Activated CD4-positive, CD25-positive, alpha-beta regulatory T cell (primary cell): ENCODE measurements at places on chromosomes 16 and 17.

GRCh38 chr16:65271996-65272395 lies 150.1 kb upstream of the CDH11 start:
- DNase-seq, result no peak

DNA sequence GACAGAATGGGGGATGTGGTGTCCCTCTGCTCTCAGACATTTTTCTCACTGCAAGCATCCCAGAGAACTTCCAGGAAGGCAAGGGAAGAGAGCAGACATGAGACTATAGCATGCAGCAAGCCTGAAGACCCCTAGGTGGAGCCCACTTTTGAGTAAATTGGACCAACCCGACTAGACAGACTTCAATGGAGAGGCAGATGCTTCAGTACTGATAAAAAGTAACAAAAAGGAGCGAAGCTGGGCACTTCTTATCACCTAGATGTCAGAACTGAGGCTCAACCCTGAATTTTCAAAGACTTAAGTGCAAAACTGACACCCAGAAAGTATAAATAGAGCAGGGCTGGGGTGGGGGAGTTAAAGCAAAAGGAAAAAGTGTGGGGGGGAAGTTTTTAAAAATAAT lies 130.8 kb downstream of the PMP22 start:
- DNase-seq, result no peak

GRCh38 chr17:66405836-66406677 lies 103.6 kb downstream of the PRKCA start:
- no peak for DNase-seq

DNA sequence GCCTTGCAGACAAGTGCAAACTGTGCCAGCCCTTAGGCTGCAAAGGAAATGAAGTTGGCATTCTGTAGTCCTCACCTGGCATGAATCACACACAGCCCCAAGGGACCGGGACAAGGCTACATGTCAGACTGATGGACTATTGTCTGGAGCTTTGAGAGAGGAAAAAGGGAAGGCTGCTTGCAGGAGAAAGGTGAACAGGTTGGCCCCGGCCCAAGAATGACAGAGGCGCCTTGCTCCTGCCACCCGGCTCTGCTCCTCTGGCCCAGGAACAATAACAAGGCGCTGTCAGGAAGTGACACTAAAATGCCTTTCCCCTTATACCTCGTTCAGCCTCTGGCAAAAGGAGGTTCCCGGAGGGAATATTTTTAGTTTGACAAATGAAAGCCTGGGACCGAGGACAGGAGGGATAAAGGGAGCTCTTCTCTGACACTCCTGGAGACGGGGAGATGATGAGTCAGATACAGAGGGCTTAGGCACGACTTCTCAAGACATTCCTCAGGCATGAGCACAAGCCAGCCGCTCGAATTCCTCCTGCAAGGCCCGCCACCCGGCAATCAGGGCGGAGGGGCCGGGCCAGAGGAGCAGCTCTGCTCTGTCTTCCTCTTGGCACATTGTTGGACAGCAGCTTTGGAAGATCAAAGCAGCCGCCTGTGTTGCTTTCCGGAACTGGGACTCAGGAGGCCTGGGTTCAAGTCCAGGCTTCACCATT lies 105.8 kb downstream of the NOG start:
- DNase-seq, result no peak

DNA sequence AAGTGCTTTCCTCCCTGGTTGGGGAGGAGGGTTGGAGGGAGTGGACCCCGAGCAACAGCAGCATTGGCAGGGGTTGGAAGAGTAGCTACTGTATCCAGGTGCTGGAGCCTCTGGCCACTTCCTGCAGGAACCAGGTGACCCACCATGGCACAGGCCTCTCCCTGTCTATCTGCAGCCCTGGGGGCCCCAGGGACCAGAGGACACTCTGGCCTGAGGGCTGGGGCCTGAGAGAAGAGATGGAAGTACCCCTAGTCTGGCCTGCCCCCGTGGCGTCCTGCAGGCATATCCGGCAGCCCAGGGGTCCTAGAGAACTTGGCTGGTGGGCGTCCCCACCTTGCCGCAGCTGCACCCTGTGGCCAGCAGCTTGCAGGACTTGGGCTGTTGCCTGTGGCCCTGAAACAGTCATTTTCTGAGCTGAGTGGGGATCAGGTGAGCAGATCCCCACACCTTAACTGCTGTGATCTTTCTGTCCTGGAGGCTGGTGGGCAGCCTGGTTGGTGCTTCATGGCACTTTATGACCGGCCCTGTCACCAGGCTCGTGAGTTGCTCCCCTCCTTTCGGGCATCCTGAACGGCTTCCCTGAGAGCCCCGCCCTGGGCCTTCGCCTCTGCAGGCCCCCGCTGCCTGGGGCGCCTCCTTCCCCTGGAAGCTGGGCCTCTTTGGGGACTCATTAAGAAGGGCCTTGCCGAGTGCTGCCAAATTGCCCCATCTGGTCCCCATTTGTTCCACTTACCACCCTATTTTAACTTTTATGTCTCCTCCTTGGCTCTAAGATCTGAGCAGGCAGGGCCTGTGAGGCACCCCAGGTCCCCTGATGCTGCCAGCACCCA lies 298.6 kb downstream of the SEC14L1 start:
- no peak for DNase-seq

DNA sequence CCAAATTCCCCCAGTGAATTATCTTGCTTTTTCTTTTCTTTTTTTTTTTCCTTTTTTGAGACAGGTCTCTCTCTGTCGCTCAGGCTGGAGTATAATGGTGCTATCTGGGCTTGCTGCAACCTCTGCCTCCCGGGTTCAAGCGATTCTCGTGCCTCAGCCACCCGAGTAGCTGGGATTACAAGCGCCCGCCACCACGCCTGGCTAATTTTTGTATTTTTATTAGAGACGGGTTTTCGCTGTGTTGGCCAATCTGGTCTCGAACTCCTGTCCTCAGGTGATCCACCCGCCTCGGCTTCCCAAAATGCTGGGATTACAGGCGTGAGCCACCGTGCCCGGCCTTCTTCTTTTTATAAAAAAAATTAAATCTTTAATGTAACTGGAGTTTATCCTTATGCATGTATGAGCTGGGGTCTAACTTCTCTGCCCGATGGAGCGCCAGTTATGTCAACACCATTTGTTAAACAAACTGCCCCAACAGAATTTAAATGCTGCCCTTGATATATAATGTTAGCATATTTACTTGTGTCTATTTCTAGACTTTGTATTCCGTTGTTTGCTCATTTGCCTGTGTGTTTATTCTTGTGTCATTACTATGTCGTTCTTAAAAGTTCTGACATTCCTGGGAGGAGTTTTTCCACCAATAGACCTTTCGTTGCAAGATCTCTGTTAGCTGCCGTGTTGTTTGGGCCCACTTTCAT lies 535 bp upstream of the AURKB start:
- no peak for DNase-seq

- DNase-seq, result no peak
Observed at GRCh38 chr17:17701112-17701511, 19.9 kb downstream of the RAI1 start.

- DNase-seq, result no peak
Observed at GRCh38 chr17:30519707-30520106, 42.5 kb downstream of the GOSR1 start.

DNA sequence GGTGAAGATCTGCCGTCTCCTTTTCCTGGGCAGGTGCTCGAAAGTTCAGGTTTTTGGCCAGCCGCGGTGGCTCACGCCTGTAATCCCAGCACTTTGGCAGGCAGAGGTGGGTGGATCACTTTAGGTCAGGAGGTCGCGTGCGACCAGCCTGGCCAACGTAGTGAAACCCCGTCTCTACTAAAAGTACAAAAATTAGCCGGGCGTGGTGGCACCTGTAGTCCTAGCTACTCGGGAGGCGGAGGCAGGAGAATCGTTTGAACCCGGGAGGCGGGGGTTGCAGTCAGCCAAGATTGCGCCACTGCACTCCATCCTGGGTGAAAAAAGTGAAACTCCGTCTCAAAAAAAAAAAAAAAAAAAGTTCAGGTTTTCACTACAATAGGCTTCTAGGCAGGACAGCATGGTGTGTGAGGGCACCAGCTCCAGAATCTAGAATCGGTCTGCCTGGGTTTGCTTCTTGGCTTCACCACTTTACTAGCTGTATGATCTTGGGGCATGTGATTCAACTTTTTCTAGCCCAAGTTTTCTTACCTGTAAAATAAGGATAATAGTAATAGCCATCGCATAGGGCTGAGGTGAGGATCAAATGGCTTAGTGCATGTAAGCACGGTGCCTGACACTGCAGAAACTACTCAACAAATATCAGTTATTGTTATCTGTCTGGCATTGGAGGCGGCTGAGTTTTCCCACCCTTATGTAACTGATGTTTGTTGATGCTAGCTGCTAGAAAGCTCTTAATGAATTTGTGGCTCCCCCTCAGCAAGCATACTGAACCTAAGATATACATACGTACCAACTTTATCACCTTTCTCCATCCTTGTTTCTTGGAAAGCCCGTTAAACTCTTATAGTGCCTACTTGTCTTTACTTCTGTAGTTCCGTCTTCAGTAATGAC lies 1.3 kb downstream of the PSMD12 start:
- no peak for DNase-seq

- no peak for DNase-seq
Observed at GRCh38 chr16:21239646-21240045, 6.1 kb downstream of the ANKS4B start.

DNA sequence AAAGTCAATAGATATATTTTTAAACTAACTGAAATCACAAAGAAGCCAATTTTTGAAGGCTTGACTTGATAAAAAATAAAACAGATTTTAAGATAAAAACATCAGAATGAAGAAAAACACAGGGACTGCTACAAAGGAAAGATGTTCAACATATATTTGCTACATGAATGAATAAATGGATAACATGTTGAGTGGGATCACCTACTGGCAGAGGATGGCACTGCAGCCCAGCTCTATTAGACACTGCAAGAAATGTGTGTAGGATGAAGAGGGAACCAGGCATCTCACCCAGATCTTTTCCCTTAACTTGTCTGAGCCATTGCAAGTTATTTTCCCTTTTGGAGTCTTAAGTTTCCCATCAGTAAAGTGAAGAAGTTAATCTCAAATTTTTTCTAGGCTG lies 4.2 kb downstream of the AIPL1 start:
- DNase-seq, result no peak

GRCh38 chr17:33697557-33697956 lies 404.5 kb upstream of the ASIC2 start:
- DNase-seq, result no peak

- no peak for DNase-seq
Observed at GRCh38 chr16:81551821-81552304, 107.3 kb downstream of the CMIP start.

GRCh38 chr16:66335704-66336329 lies 30.7 kb upstream of the CDH5 start:
- DNase-seq, result no peak

GRCh38 chr16:20676837-20677236 lies 20.6 kb downstream of the ACSM1 start:
- DNase-seq, result no peak

DNA sequence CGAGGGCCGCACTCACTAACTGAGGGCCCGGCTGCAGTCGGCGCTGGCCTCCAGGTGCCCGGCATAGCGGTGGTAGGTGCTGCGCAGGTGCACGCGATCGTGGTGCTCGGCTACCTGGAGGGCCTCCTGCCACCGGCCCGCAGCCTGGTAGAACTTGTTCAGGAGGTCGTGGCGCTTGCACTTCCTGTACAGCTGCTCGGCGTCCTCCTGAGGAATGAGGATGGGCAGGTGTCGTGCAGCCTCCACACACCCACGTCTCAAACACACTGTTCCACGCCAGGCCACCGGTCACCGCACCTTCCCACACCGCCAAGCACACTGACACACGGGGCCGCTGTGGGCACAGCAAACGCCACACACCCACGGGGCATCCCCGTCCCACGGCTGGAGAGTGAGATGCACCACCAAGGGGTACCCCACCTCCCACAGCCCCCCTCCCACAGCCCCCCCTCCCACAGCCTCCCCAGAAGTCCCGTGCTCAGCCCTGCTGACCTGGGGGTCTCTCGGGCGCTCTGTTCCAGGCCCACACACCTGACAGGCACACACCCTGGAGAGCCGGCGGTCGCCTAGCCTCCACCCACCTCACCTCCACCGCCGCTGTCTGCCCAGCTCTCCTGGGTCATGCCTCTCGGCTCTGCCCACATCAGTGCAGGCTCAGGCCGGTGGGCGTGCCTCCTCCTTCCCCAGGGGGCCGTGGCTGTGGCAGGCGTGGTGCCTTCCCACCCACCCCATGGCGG lies 7.4 kb upstream of the TMEM204 start:
- DNase-seq, result no peak

- DNase-seq, result no peak
Observed at GRCh38 chr17:332558-333322, 19.9 kb downstream of the RPH3AL start.

- no peak for DNase-seq
Observed at GRCh38 chr17:39794249-39794970, 56.7 kb downstream of the GRB7 start.

- DNase-seq, result no peak
Observed at GRCh38 chr17:33438139-33438538, 145.0 kb upstream of the ASIC2 start.

DNA sequence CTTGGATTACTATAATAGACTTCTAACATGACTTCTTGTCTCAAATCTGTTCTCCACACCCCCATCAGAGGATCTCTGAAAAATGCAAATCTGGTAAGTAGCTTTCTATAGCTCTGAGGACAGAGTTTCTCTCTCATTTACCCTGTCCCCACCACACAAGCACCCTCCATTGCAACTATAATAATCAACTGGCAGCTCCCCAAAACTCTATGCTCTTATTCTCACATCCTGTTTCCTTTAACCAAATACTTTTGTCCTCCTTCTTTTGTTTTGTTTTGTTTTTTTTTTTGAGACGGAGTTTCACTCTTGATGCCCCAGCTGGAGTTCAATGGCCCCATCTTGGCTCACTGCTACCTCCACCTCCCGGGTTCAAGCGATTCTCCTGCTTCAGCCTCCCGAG lies 73.4 kb downstream of the HELZ start:
- no peak for DNase-seq

- DNase-seq, result no peak
Observed at GRCh38 chr17:81854974-81855774, 5.2 kb downstream of the P4HB start.

GRCh38 chr16:88700636-88701482 lies 5.3 kb downstream of the RNF166 start:
- DNase-seq, result peak; percentile 88

- no peak for DNase-seq
Observed at GRCh38 chr17:60335289-60335688, 56.6 kb downstream of the USP32 start.

DNA sequence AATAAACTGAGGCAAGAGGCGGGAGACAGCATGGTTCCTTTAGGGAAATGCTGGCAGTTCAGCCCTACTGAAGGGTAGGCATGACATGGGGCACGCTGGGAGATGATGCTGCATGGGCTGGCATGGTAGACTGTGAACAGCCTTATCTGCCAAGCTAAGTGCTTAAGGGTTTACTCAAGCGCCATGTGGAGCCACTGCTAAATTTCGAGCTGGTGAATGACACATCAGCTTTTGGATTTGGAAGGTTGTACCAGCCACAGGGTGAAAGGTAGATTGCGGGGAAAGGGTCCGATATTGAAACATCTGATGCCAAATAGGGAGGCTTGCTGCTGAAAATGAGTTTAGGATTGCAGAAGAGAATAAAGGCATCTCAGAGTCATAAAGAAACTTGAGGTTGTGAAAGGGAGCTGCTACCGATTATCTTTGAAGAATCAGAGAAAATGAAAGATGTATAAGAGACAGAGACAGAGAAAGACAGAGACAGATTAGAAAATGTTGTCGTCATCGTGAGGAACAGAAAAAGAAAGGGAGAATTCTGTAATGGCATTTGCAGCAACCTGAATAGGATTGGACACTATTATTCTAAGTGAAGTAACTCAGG lies 16.3 kb downstream of the PIK3R5 start:
- DNase-seq, result no peak

- no peak for DNase-seq
Observed at GRCh38 chr16:66660422-66661209, 35.9 kb downstream of the CMTM4 start.

GRCh38 chr17:32281011-32281451 lies 15.4 kb downstream of the RHBDL3 start:
- no peak for DNase-seq

GRCh38 chr17:33127706-33128105 lies 136.1 kb downstream of the SPACA3 start:
- DNase-seq, result no peak
